ENCODE measurements at places on chromosomes 3 and 15.

- DNase-seq = no peak
These were observed 217.2 kb downstream of the THSD4 start for GRCh38 chr15:71332431-71333004.

DNA sequence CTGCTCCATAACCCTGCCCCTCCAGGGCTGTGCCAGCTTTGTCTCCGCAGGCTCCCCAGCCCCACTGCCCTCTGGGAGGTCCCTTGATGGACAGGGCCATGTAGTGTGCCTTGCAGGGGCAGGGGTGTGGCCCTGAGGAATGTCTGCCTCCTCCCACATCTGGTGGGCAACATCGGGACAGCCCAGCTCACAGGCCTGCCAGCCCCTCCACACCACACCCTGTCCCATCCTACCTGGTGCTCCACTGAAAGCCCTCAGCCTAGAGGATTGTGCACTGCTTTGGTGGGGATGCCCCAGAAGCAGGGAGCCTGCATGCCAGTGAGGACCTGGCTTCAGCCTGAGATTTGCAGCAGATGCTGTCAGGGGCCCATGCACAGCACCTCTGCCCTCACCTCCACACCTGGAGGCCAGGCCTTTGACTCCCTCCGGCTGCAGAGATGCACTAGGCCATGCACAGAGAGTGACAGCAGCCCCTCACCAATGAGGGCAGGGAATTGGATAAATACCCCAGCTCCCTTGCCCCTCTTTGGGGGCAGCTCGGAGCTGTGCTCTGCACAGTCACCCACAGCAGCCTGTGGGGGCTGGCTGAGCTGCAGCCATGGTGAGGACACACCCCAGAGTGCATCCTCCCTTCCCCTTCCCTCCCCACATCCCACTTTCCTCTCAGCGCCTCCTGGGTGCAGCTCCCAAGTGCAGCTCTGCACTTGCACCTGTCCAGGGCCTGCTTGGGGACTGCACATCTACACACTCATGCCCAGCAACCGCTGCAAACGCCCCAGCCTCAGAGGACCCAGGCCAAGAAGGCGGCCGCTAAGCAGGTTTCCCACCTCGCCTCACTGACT, 2.7 kb downstream of the C3orf22 start:
- DNase-seq = no peak

- no peak for DNase-seq
These were observed 563.7 kb downstream of the SI start for GRCh38 chr3:164514576-164514975.

GRCh38 chr3:120331076-120331475, 18.1 kb downstream of the LRRC58 start:
- DNase-seq = no peak

- DNase-seq = no peak
These were observed 86.3 kb downstream of the FAM81A start for GRCh38 chr15:59524331-59524731.

DNA sequence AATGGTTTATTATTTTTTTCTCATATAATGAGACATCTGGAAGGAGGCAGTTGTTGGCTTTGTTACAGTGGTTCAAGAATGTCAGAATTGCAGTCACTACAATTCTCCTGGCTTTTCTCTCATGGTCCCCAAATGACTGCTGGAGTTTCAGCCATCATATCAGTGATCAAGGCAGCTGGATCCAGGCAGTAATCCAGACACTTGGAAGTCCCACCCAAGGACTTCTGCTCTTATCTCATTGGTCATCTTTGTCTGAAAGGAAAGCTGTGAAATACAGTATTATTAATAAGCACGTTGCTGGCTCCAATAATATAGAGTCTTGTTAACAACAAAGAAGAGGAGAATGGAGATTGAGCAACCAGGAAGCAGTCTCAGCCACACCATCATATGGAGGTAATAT, 22.9 kb upstream of the MED12L start:
- DNase-seq = no peak

DNA sequence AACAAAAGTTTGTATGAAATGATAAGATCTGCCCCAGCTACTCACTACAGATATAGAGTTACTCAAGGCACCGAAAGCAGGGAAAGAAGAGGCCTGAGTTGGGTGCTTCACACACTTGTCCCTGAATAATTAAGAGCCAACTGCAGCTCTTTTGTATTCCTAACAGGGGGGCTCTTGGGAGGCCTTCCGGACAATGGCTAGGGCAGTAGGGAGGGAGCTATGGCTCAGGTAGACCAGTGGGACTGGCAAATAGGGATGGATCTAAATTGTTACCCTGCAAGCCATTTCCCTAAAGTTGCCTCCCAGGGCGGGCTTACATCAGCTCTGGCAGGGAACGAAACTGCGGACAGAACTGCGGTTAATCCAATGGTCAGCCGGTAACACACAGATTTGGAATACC, 6.2 kb downstream of the SEMA5B start:
- DNase-seq = no peak

- DNase-seq = no peak
These were observed 871.2 kb upstream of the NR2F2 start for GRCh38 chr15:95459273-95459672.

- DNase-seq = no peak
These were observed 10.5 kb downstream of the SLC6A6 start for GRCh38 chr3:14412831-14413380.

GRCh38 chr3:172157564-172158258, 118.3 kb downstream of the FNDC3B start:
- DNase-seq = no peak

- DNase-seq = no peak
These were observed 41.0 kb upstream of the PRICKLE2 start for GRCh38 chr3:64266065-64266931.

GRCh38 chr3:2706144-2706835, 403.9 kb downstream of the IL5RA start:
- no peak for DNase-seq

DNA sequence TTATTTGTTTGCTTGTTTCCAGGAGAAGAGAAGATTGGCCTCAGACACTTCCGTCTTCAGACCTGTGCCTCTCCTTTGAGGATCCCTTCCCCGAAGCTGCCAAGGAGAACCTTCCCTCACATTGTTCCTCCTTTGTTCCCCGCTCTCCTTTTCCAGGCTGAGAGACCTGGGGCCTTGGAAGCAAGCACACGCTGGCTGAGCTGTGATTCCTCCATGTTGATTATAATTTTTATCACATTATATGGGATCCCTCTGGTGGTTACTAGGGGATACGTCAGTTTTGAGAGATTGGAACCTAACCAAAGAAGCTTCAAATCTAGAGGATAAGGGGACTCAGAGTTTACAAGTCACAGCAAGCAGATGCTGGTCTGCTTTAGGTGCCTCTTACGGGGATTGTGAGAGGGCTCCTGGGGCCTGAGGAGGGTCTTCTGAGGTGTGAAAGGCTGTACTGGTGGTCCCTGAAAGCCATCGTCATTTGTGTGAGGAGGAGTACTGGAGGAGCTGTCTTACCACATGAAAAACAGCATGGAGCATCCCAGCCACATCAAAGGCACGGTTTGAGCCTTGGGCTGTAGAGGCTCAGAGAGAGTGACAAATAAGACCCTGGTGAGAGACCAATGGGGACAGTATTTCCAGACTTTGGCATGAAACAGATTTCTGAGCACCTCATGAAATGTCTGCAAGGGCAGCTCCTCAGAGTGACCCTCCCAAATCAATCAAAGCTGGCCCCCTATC, 760.1 kb upstream of the CFAP20DC start:
- no peak for DNase-seq

- no peak for DNase-seq
These were observed 898 bp downstream of the SMAD3 start for GRCh38 chr15:67066041-67066958.

GRCh38 chr15:90075420-90076289, 26.6 kb downstream of the IDH2 start:
- no peak for DNase-seq

- peak; percentile 63 for DNase-seq
These were observed 489 bp downstream of the GMPPB start for GRCh38 chr3:49723296-49723627.

DNA sequence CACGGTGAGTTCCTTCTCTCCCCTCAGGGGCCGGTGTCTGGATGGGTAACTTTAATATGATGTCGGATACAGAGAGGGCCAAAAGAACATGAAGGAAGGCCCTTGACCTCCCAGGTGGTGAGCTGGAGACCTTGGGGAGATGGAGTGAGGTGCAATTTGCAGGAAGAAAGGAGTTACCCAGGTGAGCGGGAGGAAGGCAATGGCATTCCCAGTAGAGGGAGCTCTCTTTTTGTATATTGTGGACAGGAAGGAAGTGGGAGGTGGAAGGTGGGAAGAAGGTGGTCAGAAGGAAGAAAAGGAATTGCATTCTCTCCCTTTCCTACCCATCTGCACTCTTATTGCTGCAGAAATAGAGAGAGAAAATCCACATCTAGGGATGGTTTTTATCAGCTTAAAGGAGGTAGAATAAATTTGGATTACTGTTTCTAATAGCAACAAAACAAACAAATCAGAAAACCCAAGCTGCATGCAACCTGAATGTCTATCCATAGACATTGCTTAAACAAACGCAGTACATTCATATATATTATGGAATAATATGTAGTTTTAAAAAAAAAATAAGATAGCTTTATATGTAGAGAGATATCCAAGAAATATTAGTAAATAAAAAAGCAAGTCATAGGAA, 169.0 kb upstream of the TSC22D2 start:
- peak; percentile 47 for DNase-seq

- DNase-seq = peak; percentile 87
These were observed at the start of gene ROBO2 for GRCh38 chr3:77039606-77040171. Gene ROBO2 (plus strand): TSS chr3:77040099. CDS start chr3:77040786, 687 bp downstream.

- no peak for DNase-seq
These were observed 140.5 kb downstream of the TLE3 start for GRCh38 chr15:69957175-69957574.

DNA sequence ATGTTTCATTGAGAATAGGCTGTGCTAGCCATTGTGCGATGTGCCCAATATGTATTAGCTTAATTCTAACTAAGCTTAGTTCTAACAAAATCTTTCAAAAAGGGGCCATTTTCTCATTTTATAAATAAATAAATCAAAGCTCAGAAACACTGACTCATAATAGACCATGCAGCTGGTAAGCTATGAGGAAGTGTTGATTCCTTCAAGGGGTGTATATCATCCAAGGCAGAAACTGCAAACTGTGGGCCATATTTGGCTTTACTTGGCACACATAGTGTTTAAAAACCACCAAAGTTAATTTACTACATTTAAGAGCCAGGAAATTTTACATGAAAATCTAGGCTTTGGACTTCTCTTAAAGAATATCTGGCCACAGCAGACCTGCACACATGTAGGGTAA, 136.5 kb downstream of the ZNF621 start:
- no peak for DNase-seq

GRCh38 chr3:193816656-193817311, 223.8 kb downstream of the OPA1 start:
- peak; percentile 80 for DNase-seq

- no peak for DNase-seq
These were observed 55.7 kb upstream of the APEH start for GRCh38 chr3:49618412-49618811.

DNA sequence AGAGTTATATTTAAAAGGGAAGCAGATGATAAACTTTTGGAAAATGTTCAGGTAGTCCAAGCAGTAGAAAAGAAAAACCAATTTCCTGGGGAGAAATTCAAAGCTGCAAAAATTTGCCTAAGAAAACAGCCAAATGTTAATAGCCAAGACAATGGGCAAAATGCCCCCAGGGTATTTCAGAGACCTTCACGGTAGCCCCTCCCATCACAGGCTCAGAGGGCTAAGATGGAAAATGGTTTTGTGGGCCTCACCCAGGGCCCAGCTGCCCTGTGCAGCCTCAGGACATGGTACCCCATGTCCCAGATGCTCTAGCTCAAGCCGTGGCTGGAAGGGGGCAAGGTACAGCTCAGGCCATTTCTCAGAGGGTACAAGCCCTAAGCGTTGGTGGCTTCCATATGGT, 391.0 kb downstream of the ZIC4 start:
- DNase-seq = no peak

DNA sequence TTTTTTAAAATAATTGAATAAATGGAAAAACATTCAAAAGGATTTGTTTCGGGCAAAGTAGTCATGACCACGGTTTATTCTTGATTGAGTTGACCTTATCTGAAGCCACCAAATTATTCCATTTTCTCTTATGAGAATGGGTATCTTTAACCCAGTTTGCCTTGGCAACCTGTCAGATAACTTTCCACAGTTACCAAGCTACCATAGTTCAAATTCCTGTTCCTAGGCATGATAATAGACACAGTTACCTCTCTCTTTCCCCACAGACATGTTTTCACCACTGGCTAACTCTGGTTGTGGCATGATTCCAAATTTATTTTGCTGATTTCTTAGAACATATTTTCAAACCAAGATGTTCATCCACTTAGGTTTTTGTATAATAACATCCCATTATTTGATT, 84.9 kb downstream of the NECTIN3 start:
- DNase-seq = no peak

- DNase-seq = no peak
These were observed 20.6 kb downstream of the FOXP1 start for GRCh38 chr3:71562938-71563337.

- no peak for DNase-seq
These were observed 42.8 kb upstream of the FEZF2 start for GRCh38 chr3:62416144-62416543.

- DNase-seq = peak; percentile 83
These were observed 135.4 kb downstream of the RAB11A start for GRCh38 chr15:66004618-66005262.

- DNase-seq = no peak
These were observed 292.3 kb downstream of the ADAMTS17 start for GRCh38 chr15:100049483-100049882.

- peak; percentile 86 for DNase-seq
These were observed 45.8 kb upstream of the TRA2B start for GRCh38 chr3:185983495-185984141.

DNA sequence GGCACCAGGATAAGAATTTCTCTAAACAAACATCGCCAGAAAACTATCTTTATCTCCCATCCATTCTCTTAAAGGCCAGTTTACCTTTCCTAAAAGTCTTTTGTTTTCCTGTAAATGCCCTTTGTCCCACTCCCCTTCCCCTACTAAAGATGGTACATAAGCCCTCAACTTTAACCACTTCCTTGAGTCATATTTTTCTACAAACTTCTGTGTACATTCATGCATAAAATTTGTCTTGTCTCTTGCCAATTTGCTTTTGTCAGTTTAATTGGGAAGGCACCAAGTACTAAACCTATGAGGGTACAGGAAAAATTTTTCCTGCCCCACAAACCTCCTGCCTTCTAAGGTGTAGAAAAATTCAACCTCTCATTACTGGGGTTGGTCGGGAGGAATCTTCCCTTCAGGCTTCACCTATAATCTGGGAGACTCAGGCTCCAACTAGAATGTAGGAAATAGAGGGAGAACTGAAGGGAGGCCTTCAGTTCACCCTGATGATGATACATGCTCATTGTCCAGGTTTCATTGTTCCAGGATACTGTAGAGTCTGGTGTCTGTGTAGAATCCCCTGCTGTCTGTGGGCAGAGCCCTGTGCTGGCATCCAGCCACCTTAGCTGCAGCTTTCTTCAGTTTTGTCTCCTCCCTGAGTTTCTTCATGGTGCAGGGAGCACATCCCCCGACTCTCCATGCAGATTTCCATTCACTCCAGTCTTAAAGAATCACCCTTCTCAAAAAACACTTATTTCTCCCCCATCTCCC, 53.2 kb downstream of the CD200R1L start:
- DNase-seq = peak; percentile 63

DNA sequence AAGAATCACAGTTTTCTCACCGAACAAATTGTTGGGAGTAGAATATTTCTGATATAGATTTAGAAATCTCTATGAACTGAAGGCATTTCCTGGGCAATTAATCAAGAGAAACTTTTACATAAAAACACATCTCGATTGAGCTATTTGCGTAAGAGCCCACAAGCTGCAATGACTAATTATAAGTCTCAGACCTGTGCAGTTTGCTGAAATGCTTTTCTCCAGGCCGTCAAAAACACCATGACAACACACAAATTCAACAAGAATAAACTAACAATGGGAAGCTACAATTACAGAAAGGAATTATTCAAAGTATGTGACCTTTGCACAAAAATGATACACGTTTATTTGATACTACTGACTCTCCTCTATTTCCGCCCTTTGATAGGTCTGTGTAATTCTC, 481.2 kb upstream of the WNT5A start:
- no peak for DNase-seq

Data from cardiac muscle cell (in vitro differentiated cells and primary cell).